Left cardiac atrium (tissue), 4 donors: ENCODE measurements at places on chromosomes 3 and 15.

GRCh38 chr3:188362405-188362831 is 208.5 kb downstream of the LPP start:
- no peak for DNase-seq

GRCh38 chr15:75335313-75335704 is 554 bp upstream of the COMMD4 start:
- DNase-seq = no peak

DNA sequence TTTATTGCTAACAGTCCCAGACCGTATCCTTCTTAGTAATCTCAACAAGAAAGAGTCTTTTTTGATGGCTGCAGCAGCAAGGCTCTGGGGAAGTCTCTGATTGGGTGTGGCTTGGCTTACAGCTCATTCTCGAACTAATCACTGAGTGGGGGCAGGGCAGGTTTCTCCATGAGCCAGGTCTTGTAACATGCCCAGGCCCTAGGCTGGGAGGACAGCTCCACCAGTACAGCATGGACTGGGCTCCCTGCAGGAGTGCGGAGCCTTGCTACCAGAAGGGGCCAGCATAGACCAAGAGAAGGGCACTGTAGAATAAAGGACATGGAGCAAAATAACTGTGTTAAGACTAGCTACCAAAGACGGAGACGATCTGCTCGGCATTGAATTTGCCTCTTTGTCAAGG is 7.2 kb downstream of the CD276 start:
- peak; percentile 81 for DNase-seq

DNA sequence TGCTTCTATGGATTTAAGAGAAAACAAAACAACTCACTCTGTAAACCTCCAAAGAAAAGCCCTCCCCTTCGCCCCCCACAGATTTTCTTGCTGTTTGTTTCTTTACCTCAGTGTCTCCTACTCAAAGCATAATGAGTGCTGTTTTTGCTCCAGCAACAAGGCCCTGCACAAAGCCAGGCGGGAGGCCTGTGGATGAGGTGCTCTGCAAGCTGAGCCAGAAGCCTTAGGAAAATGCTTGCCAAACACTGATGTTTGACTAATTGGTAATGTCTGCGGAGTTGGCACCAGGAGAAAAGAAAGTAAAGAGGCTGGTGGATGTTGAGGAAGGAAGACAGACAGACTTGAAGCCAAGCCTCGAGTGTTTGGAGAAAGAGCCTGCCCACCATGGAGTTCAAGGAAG is 99.7 kb downstream of the RARB start:
- DNase-seq = no peak

GRCh38 chr3:122233101-122233952 is 49.9 kb downstream of the CASR start:
- DNase-seq = no peak

- DNase-seq = no peak
Observed at GRCh38 chr15:77070180-77070494, 772 bp downstream of the TSPAN3 start.

GRCh38 chr3:184145111-184145524 is 10.0 kb downstream of the EIF2B5 start:
- no peak for DNase-seq

GRCh38 chr15:69874321-69874720 is 223.4 kb downstream of the TLE3 start:
- no peak for DNase-seq

- no peak for DNase-seq
Observed at GRCh38 chr3:53081318-53081717, 35.4 kb upstream of the SFMBT1 start.

GRCh38 chr3:74546426-74546825 is 68.0 kb downstream of the CNTN3 start:
- DNase-seq = no peak

DNA sequence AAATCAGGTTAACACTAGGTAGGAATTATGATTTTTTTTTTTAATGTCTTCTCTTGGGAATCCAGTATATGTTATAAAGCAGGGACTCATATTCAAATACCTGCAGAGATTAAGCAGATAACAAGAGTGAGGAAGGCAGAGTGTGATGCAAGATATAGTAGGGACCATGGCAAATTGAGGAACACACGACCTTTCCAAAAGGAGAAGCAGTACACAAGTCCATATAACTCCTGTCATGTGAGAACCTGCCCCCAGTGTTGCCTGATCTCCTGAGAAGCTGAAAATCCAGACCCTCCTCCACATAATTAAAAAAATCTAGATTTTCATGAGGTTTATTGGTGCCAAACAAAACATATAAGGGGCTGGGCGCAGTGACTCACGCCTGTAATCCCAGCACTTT is 3.6 kb downstream of the RFC4 start:
- DNase-seq = no peak

DNA sequence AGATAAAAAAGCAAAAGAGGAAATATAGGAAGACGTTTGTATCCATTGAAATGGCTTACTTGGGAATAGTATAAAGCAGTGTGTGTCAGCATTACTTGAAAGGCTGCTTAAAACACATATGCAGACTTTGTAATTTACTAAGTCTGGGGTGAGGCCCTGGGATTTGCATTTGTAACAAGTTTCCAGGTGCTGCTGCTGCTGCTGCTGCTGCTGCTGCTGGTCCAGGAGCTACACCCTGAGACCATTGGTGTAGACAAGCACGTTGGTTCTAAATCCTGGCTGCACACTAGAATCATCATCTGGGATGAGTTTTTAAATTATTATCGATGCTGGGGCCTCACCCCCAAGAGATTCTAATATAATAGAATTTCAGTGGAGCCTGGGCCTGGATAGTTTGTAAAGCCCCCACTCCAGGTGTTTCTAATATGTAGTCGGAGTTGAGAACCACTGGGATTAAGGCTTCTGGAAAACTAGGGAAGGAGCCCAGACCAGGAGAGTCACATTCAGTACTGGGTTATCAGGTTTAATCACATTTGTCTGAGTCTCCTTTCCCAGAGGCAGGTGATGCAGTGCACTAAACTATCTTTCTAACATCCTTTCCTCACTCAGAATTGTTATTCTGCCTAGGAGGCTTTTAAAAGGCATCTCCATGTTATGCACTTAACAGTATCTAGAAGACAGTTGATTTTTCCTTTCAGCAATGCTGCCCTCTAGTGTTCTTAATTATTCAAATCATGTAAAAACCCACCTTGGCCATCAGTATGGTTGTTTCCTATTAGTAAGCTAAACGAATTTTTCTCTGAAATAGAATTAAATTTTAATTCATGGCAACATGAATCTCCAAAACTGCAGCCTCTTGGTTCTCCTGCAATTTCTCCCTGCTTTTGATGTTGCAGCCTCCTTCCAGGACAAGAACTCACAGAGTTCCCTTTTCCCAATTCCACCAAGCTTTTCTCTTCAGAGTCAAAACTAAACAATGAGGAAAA is 45.4 kb downstream of the SSR3 start:
- no peak for DNase-seq

- no peak for DNase-seq
Observed at GRCh38 chr3:30495172-30496065, 111.0 kb upstream of the TGFBR2 start.

- peak; percentile 63 for DNase-seq
Observed at GRCh38 chr3:39291903-39292329, 12.1 kb upstream of the CX3CR1 start.

- DNase-seq = no peak
Observed at GRCh38 chr3:59135096-59135495, 85.3 kb upstream of the CFAP20DC start.

DNA sequence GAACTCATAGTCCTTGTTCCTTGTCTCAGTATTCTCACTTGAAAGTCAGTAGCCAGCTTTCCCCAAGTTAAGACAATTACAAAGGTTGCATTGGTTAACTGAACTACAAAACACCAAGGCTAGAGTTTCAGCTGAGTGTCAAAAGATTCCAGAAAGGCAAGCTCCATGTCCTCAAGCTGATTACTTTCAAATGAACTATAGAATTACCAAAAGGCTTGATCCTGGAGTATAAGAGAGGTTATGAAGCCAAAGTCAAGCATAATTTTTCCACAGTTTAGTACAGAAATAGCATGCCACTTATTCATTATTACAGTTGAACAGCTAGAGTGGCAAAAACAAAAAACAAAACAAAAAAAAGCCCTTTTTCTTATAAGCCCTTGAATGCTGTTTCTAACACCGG is 51.9 kb downstream of the ZBTB20 start:
- no peak for DNase-seq

DNA sequence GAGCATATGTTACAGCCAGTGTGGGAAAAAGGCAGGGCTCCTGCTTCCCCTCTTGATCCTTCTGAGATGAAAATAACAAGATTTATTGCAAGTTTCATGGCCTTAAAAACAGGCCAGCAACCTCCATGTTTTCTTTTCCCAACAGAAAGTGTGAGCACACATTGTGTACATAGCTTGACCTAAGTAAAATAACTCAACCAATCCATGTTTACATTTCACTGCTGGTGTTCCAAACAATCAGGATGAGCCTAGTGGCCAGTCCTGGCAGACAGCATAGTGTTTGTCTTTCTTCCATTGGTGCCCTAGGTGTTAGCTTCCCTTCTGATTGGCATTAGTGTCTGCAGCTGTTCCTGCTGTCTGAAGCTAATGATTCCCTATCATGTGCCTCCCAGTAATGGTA is 847.7 kb downstream of the EPHA3 start:
- DNase-seq = no peak

DNA sequence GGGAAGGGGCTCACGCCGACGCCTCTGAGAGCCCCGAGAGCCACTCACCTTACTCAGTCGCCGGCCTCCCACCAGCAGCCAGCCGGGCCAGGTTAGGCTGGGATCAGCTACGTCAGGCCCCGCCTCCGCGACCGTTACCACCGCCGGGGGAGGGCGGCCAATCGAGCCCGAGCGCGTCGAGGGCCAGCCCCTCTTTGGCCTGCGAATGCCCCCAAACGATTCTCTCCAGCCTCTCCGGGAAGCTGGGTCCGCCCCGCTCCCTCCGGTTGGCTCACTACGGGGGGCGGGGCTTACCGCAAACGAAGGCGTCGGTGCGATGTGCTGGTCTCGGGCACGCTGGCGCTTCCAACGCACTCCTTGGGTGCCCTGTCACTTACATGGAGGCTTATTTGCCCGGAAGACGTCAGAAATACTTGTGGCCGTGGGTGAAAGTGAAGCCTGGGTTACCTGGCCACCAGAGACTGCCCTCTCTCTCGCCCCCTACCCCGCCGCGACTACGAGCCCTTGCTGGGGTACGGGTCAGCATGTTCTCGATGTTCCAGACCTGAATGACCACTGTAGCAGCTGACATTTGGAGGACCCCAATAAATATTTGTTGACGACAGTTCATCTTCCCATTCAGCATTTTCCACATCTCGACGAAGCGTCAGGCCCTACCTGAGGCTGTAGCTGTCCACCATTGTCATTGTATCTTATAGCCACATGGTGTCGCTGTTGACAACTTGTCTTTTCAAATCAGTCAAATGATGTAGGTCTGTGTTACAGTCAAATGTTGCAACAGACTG is at the start of gene CEP70:
TSS of gene CEP70 (minus strand) at position 111 of the 785 bp plus-strand sequence. CDS start 21,333 bp downstream, outside the sequence.
- peak; percentile 95 for DNase-seq

DNA sequence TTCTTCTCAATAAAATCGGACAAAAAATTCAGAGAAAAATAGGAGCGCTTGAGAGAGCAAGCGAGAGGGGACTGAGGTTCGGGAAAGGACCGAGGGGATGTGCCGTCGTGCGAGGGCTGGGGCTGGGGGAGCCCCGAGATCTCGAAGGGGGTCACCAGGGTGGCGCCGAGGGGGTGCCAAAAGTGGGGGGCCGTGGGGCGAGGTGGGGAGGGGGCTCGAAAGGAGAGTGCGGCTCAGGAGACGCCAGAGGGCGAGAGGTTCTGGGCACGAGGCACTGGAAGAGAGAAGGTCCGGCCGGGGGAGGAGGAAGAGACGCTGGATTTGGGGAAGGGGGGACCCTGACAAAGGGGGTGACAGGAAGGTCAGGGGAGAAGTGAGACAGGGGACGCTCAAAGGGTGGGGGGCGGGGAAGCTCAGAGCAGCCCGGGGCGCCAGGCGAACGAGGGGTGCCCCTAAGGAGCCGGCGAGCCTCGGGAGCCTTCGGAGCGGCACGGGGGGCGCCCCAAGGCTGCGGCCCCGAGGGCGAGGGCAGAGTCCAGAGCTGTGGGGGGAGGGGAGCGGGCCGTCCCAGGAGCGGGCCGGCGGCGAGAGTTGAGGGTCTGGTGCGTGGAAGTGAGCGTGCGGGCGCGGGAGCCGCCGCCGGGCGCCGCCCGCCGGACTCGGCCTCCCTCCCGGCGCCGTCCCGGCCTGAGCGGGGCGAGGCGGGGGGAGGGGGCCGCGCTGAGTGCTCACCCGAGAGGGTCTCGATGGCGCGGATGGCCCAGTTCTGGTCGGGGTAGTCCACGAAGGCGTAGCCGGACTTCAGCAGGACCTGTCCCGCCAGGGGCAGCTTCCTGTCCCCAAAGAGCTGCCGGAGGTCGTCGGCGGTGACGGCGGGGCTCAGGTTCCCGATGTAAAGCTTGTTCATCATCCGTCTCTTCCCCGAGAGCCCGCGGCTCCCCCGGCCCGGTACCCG is 514 bp downstream of the IGF2BP2 start:
- peak; percentile 26 for DNase-seq

GRCh38 chr3:73215901-73216300 is 154.4 kb downstream of the EBLN2 start:
- no peak for DNase-seq

DNA sequence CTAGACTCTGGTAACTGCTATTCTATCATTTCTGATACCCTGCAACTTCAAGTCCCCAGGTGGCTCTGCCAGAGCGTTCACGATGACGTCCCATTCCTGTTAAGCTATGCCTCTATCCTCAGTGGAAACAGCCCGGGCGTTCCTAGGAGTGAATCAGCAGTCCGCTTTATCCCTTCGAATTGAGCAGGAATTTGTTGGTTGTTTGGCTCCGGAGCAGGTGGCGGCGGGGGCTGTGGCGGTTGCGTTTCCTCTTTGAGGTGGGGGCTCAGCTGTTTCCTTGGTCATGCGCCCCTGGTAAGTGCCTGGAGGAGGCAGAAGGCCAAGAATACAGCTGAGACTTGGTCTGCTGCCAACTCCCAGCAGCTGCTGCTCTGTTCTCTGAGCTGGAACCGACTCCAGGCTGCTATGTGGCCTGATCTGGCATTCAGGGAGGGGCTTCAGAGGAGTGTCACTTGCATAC is 25.2 kb downstream of the ARPP21 start:
- DNase-seq = peak; percentile 59

GRCh38 chr15:51829376-51830275 is at the start of gene TMOD3:
Gene TMOD3 (plus strand): TSS chr15:51829653. CDS start chr15:51862885, 33,232 bp downstream.
- peak; percentile 94 for DNase-seq

DNA sequence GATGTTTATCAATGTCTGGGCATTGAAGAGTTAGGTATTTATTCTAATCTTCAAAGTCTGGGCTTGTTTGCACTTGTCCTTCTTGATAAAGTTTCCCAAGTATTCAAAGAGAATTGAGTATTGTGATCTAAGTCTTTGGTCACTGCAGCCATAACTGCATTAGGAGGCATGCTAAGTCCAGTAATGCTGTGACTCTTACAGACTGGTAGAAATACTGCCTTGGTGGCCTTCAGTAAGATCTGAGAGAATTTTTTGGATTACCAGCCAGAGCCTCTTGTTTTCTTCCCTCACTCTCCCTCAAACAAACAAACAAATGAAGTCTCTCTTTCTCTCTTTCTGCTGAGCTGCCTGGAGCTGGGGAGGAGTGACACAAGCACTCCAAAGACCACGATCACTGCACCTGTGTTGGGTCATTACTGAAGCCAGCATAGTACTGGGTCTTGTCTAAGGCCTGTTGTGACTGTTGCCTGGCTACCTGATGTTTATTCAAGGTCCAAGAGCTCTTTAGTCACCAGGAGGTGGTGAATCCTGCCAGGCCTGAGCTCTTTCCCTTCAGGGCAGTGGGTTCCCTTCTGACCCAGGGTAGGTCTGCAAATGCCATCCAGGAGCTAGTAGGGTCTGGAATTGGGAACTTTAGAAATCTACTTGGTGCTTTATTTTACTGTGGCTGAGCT is 14.8 kb upstream of the RBP2 start:
- DNase-seq = no peak
